Stimulated activated CD8-positive, alpha-beta memory T cell treated with anti-CD3 and anti-CD28 coated beads, Interleukin-7, amount 100 ng/mL, for 48 hours (primary cell): ENCODE measurements at places on chromosomes 5 and 9.

DNA sequence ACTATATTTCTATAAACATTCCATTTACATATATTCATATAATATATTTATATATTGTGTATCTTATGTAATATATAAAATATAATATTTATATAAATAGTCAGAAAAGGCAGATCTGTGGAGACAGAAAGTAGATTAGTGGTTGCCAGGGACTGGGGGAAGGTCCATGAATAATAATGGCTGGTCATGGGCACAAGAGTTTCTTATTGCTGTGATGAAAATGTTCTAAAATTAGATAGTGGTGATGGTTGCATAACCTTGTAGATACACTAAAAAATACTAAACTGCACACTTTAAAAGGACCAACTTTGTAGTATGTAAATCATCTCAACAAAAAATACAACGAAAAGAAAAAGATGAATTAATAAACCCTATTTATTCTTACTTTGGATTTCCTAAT lies 47.3 kb downstream of the NUP155 start:
- no peak for DNase-seq

DNA sequence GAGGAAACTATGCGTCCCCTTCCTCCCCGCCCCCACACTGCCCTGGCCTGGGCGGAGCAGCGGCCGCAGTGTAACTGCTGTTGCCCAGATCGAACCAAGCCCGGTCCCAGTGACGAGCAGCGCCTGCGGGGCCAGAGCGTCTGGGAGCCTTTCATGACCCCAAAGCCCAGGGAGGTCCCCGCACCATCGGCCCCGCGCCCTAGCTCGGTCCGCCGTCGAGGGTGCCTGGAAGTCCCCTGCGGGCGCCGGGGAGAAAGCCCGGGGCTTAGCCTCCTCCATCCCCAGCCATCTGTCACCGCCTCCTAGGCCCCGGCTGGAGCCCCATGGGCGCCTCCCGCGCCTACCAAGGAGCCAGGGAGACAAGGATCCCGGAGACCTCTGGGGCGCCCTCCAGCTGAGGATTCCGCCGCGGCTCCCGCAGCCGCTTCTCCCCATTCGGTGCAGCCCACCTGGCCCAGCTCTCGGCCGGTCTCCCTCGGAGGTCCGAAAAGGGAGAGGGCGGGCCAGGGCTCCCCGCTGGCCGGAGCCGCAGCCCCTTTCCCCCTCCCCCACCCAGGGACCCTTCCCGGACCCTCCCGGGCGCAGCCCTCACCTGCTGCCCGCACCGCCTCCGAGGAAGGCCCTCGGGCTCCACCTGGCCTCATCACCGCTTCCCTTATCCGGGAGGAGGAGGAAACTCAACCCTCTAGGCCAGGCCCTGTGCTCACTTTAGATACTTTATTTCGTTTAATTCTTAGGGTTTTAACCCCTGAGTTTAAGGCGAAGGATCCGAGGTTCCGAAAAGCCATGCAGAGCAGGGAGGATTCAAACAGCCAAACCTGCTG lies 45.6 kb downstream of the APTX start:
- no peak for DNase-seq

GRCh38 chr5:149503006-149503405 lies 48.2 kb downstream of the CSNK1A1 start:
- DNase-seq = no peak

- DNase-seq = no peak
These were observed 145.4 kb downstream of the GADD45G start for GRCh38 chr9:89750117-89750791.
